ENCODE measurements at places on chromosomes 5 and 9.

- DNase-seq: no peak
These were observed 136.2 kb downstream of the TARS1 start for GRCh38 chr5:33576726-33577590.

GRCh38 chr5:141512390-141512910 is 23.6 kb downstream of the PCDHGC5 start:
- DNase-seq: no peak

- no peak for DNase-seq
These were observed 87.7 kb downstream of the FSTL4 start for GRCh38 chr5:133524666-133525065.

DNA sequence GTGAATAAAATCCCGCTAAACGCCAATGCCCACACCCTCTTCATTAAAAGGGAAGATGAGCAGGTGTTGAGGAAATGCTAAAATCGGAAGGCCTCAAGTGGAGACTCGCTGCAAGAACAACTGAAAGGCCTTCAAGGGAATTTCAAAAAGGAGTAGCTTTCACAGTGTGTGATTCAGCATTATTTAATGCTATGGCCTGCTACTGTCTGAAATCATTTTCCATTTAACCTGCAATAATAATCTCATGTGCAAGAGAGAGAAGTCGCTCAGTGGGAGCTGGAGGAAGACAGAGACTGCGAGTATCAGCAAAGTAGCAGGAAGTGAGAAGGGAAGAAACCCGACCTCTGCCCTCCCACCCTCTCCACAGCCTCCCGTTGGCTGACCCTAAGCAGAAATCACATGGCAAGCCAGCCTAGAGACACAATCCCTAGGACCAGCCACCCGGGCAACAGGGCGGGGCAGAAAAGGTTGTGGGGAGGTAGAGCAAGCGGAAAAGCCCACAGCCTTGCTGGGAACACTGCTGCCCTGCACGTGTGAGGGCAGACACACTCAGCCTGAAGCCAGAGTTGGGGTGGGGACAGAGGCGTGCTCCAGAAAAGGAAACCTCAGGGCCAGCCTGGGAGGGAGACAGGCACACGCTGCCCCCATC is 39.9 kb upstream of the CTSL start:
- DNase-seq: peak; percentile 16

DNA sequence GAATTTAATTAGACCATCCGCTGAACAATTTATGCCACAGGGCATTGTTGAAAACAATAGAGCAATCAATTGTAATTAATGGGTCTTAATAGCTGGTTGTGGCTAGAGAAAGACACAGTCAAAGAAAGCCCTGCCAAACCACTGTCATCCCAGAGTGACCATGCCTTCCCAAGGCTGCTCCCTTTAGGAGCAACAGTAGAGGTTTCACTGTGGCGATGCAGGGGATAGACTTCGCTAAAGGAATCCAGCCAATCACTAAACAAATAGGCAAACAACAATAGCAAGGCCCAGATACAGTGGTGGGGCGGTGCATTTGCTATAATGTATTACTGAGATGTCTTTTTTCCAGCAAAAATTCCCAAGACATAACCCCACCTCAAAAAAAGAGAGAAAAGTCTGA is 87.8 kb upstream of the SLC27A6 start:
- DNase-seq: no peak

DNA sequence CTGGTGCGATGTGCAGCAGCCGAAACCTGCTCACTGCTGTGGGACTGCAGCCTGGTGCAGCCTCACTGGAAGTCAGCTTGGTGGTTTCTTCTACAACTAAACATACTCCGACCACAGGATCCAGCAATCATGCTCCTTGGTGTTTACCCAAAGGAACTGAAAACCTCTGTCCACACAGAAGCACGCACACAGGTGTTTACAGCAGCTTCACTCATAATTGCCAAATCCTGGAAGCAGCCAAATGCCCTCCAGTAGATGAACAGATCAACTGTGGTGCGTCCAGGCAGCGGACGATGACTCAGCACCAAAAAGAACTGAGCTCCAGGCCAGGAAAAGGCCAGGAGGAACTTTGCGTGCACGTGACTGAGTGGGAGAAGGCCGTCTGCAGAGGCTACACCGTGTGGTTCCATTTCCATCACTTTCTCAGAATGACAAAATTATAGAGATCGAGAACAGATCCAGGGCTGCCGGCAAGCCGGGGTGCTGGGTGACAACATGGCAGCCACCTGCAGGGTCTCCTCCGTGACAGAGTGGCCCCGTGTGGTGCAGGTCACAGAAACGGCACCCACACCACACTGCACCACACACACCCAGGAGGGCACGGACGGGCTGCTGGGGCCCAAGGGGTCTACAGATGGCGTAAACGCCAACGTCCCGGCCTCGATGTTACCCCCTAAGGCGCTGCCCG is 23.1 kb upstream of the NSMF start:
- peak; percentile 77 for DNase-seq

DNA sequence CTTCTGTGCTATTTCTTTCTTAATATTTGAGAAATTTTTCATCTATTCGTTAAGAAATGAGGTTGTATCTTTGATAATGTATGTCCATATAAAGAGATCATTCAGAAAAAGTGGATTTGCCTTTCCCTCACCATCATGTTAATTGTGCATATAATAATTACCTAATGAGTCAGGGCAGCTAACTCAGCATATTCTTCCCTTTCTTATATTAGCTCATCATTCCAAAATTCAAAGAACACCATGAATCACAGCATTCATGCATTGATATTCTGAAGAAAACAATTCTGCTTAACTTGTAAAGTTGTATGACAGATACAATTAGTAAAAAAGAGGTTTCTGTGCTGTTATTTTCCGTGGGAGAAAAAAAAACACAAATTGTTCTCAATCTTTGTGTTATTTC is 630.6 kb downstream of the TLE1 start:
- DNase-seq: no peak

- no peak for DNase-seq
These were observed 50.2 kb downstream of the APC start for GRCh38 chr5:112787896-112788295.

GRCh38 chr5:168895295-168896071 is 316.3 kb upstream of the PANK3 start:
- no peak for DNase-seq

GRCh38 chr5:40505031-40505430 is 174.7 kb upstream of the PTGER4 start:
- DNase-seq: no peak

DNA sequence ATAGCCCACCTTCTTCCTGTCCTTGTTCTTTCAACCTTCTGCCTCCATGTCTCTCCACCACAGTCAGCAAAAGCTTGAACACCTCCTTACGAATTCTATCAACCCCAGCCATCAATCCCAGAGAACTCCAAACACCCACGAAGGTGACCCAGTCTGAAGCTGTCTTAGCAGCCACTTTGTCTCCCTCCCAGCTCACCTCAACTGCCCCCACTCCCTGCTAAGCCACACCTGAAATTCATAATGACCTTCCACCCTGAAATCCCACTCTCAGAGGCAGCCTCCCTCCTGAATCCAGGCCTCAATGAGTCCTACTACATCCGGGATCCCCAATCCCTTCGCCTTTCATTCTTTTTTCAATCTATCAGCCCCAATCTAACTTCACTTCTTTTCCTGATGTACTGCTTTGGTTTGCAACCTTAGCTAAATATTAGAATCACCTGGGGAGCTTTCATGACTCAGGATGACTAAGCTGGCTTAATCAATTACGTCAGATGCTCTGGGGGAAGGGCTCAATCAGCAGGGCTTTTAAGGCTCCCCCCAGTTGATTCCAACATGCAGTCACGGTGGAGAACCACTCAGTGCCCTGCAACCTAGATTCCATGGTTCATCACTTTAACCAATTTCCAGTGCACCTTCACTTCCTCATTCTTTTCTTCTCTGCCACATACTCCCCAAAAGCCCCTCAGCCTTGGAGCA is 32.2 kb downstream of the BHMT start:
- no peak for DNase-seq

GRCh38 chr9:116142706-116143492 is 10.7 kb upstream of the PAPPA start:
- DNase-seq: no peak

- no peak for DNase-seq
These were observed 279.7 kb downstream of the EBF1 start for GRCh38 chr5:158819840-158820620.

DNA sequence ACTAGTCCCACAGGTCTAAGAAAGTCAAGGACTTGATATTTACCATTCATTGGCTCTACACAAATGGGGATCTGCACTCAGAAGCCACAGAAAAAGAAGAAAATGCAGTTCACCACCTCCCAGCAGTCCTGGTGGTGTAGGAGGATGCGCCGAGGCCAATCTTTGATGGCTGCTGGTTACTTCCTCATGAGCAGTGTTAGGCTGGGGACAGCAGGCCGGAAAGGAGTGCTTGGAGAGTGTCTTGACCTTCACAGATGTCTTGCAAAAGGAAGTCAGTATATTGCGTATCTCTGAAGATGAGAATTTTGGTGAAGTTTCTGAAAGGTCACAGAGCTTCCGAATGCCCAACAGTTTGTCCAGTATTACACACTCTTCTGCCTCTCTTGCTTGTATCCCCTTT is 597.0 kb downstream of the EBF1 start:
- DNase-seq: no peak

GRCh38 chr9:135857371-135857786 is 50.0 kb downstream of the CAMSAP1 start:
- peak; percentile 26 for DNase-seq

DNA sequence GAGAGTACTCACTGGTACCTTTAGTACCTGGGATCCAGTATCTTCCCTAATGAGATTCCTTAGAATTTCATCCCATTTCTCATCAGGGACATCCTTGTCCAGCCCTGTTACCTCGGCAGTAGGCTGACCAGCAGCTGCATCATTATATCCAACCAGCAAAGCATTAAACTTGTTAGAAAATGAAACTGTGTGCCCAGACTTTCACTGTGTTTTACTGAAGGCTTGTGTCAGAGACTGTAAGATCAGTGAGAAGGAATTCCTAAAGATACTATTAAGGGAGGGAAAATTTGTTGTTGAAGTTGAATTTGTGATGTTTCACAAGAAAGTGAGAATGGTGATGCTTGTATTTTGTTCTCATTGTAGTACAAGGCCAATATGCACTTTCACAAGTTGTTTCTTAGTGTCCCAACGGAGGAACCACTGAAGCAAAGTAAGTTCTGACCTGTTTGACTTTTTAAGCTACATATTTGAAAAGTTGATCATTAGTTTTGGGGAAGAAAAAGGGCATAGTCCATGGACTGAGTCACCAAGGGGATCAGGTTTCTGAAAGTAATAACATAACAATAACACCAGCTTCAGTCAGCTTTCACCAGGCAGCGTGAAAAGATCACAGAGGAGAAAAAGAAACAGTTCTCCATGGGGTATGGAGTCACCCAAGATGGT is 48.8 kb downstream of the GRAMD2B start:
- DNase-seq: no peak

DNA sequence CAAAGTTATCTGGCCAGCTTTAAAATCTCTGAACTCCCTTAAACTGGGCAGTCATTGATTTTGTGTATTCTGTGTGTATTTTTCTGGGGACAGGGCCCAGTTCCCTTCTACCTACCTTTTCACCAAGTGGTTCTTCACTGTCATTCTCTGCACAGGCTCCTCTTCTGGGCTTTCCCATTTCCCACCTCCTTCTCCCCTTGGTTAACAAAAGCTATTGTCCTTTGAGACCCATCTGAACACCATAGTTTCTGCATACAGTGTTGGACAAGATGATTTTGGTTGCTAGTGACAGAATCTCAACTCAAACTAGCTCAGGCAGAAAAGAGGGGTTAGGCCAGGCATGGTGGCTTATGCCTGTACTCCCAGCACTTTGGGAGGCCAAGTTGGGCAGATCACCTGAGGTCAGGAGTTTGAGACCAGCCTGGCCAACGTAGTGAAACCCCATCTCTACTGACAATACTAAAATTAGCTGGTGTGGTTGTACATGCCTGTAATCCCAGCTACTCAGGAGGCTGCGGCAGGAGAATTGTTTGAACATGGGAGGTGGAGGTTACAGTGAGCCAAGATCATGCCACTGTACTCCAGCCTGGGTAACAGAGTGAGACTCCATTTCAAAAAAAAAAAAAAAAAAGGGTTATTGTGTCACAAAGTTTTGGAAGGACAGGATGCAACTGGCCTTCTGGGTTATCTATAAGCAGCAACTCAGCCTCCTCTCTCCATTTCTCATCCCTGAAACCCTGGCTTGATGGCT is 31.0 kb upstream of the ANKRD34B start:
- no peak for DNase-seq

DNA sequence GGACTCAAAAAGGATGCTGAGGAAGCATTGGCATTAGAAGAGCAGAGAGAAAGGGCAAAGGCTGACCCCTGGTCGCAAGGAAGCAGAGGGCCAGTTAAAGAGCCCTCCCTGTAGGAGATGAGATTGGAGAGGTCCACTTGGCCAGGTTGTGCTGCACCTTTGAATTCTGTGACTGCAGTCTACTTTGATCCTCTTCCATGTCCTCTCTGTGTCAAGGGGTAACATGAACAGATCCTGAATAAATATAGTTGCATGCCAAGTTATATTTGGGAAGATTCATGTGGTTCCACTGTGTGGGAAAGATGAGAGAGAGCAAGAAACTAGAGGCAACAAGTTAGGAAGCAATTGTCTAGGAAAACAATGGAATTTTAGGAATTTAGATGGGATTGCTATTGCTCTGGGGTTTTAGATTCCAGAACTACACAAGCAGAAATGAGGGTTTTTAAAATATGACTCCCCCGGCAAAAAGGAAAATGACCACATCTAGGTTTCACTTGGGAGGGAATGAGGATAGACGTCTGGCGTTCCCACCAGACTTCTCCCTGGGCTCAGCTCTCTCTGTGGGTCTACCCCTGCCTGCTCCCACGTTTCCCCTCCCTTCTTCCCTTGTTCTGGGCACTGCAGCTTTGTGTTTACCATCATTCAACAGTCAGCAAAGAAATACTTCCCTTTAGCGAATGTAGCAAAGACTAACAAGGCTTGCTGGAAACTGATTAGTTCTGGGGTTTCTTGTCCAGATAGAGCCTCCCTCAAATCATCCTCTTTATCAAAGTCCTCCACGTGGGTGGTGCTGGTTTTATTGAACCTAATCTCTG is 63.6 kb downstream of the SNX18 start:
- DNase-seq: no peak
